Stimulated activated CD8-positive, alpha-beta memory T cell treated with anti-CD3 and anti-CD28 coated beads, Interleukin-2, amount 100 ng/mL, for 48 hours (primary cell): ENCODE measurements at places on chromosomes 2 and 18.
A peak's percentile ranks its signal among the peaks of the same experiment; 100 is the strongest.

DNA sequence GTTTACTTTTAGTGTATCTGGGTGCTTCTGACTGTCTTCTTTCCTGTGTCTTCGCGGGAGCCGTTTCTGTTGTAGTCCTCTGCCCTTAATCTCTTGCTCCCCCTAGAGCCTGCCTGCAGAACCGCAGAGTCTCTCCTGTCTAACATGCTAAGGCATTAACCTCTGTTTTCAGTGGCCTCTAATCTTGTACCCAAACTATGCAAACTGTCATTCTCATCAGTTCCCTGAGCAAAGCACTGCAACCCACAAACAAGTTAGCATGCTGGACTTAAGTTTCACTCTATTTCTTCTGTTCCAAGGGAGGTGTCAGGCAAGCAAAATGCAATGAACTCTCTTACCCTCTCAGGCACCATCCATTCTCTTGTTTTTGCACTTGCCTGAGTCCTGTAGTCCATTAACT is 138.4 kb downstream of the OTX1 start:
- no peak for DNase-seq

GRCh38 chr18:69885841-69886531 is 61.7 kb downstream of the CD226 start:
- DNase-seq, result peak; percentile 47

GRCh38 chr18:73945130-73945792 is 202.4 kb downstream of the FBXO15 start:
- DNase-seq, result no peak

- no peak for DNase-seq
These were observed 124.4 kb downstream of the CCDC178 start for GRCh38 chr18:33316146-33316587.

DNA sequence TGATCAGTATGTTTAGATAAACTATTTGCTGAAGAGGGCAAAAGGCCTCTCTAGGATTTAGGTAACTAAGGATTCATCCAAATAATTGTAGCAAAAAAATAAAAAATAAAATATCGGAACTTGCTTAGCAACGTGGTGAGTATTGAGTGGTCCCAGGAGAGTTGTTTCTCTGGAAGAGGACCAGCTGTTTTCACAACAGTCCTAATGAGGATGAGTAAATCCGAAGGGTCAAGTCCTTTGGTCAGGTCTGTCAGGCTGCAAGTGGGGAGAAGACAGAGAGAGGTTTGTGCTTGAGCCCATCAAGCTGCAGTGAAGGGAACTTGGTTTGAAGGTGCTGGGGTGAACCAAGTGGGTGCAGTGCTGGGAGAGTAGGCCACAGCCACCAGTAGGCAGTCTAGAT is 539.2 kb downstream of the SLC4A3 start:
- DNase-seq, result no peak

- DNase-seq, result no peak
These were observed 890.5 kb downstream of the CNTNAP5 start for GRCh38 chr2:124915567-124915966.

DNA sequence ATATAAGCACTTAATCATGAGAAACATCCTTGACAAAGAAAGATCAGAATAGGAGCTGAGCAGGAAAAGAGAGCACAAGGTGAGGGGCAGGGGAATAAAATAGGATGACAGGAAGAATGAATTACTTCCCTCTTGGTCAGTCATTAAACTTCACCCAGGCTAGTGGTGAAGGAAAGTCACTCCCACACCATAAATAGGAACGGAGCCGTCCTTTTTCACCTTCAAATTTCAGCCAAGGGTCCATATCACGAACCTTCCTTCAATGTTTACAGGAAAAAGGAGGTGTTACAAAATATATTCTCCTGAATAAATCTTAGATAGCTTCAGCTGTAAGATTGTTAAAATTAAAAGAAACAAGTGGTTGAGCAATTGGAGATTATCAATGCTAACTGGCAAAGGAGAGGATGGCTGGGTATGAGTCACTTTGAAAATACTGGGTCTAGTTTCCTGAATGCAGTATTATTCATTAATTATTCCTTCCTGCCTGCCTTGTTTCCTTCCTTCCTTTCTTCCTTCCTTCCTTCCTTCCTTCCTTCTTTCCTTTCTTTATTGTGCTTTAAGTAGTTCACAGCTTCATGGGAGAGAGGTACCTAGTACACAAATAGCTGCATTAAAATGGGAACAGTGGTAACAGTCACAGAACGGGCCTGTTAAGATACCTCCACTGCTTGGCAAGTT is 292.3 kb upstream of the ID2 start:
- no peak for DNase-seq
